ENCODE measurements at places on chromosomes 4 and X.

GRCh38 chrX:132775263-132775823, 183.1 kb downstream of the HS6ST2 start:
- no peak for DNase-seq

- no peak for DNase-seq
Measured at GRCh38 chr4:1403177-1403583, 3.1 kb downstream of the NKX1-1 start.

- no peak for DNase-seq
Measured at GRCh38 chrX:40154853-40155588, 57.3 kb upstream of the BCOR start.

DNA sequence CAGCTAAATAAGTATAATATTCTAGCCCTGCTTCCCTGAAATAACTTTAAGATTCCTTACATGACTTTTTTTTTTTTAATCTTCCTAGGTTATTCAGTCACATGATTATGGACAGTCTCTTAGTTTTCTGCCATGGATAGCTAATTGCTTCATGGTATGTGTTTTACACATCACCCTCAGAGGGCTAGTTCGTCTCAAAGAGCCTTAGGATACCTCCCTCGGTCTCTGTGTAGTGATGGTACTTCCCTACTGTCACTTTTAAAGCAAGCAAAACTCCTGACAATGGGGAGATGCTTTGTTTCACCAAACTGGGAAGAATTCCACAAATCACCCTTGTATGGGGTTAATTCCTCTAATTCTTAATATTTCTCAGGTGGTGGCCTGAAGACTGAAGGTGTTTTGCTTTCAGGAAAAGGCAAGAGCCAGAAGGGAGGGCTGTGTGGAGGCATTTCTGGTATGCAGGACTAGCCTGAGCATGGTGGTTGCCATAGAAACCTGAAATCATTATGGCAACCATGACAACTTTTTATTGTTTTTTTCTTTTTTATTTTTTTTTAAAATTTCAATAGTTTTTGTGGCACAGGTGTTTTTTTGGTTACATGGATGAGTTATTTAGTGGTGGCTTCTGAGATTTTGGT, 70.4 kb downstream of the BEX3 start:
- no peak for DNase-seq
